Activated CD4-positive, alpha-beta T cell treated with anti-CD3 and anti-CD28 coated beads, Interleukin-2, amount 10 ng/mL, durations not matched to agents 7 days and 5 days (primary cell): ENCODE measurements at places on chromosomes 3 and 15. TPM values are rescaled to one million over a fixed set of nuclear protein-coding genes. Genes with fewer than 3 reads are reported as not detected.

METTL6 gene
- 15.8 TPM for total RNA-seq

C3orf49 gene
- not detected for total RNA-seq

ZPLD1 gene
- not detected for total RNA-seq

EMC7 gene
- total RNA-seq = 65.6 TPM

TNFAIP8L3 gene
- total RNA-seq = not detected

SLC9A9 gene
- 16.4 TPM for total RNA-seq

SETD5 gene
- total RNA-seq = 111 TPM

NR2E3 gene
- not detected for total RNA-seq

SGO1 gene
- total RNA-seq = 42.4 TPM

LRTM1 gene
- not detected for total RNA-seq

TM6SF1 gene
- 12.5 TPM for total RNA-seq

SOX14 gene
- total RNA-seq = not detected

MST1R gene
- 4.1 TPM for total RNA-seq

MED12L gene
- total RNA-seq = 0.35 TPM

SPINK8 gene
- total RNA-seq = not detected

FAM240A gene
- total RNA-seq = not detected

GPR87 gene
- 0.22 TPM for total RNA-seq

XCR1 gene
- not detected for total RNA-seq

INSYN1 gene
- not detected for total RNA-seq

SI gene
- not detected for total RNA-seq

LIPH gene
- not detected for total RNA-seq

FGD5 gene
- 0.17 TPM for total RNA-seq

CPLX3 gene
- total RNA-seq = 0.19 TPM

PCSK6 gene
- 0.46 TPM for total RNA-seq

LSMEM2 gene
- total RNA-seq = not detected

KCTD6 gene
- 7.7 TPM for total RNA-seq

CCR9 gene
- 0.15 TPM for total RNA-seq

PRTG gene
- total RNA-seq = not detected

MAGI1 gene
- not detected for total RNA-seq

CCK gene
- total RNA-seq = not detected

STXBP5L gene
- total RNA-seq = not detected

KLHL6 gene
- total RNA-seq = 41.2 TPM

MUC4 gene
- under 0.01 TPM for total RNA-seq

CNTN4 gene
- not detected for total RNA-seq
